COLO829 (cell line): ENCODE measurements at places on chromosomes 1 and 21.

DNA sequence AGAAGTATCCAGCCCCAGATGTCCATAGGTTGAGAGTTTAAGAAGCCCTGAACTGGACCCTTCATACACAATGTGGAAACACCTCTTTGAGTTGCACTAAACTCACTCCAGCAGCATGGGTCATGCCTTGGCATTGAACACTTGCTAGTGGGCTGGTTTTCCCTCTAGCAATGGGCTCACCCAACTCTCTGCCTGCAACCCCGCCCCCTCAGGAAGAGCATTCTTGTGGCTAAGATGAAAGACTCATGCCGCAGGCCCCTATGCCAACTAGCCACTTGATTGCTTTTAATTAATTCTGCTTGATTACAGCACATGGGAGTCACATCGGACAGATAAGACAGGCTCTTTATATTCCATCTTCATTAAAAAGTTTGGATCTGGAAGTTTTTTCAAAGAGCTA lies 136.5 kb upstream of the GJB5 start:
- no peak for DNase-seq

- no peak for DNase-seq
Measured at GRCh38 chr1:83805921-83806320, 193.0 kb downstream of the TTLL7 start.

GRCh38 chr1:166947398-166948043 lies 27.8 kb downstream of the ILDR2 start:
- peak; percentile 57 for DNase-seq

DNA sequence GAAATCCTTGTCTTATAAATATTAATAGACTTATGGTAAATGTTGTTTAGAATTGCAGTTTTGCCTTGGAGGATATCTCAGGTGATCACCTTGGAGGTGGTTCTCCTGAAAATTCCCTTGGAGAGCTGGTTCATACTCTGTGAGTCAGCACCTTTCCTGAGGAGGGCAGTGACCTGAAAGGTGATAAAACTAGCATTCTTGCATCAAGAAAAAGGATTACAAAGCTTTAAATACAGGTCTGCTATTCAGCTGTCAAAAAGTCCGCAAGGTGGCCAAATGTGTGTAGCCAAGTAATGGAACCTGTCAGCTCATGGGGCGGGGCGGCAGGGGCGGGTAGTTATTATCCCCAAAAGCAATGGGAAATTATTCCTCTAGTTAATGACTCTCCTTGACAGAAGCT lies 52.8 kb upstream of the EDARADD start:
- DNase-seq, result no peak

- DNase-seq, result no peak
Measured at GRCh38 chr1:197841883-197842553, 60.4 kb upstream of the C1orf53 start.

GRCh38 chr1:237279629-237280028 lies 237.6 kb downstream of the RYR2 start:
- DNase-seq, result no peak

GRCh38 chr1:154987326-154987725 lies 4.2 kb downstream of the FLAD1 start:
- no peak for DNase-seq

DNA sequence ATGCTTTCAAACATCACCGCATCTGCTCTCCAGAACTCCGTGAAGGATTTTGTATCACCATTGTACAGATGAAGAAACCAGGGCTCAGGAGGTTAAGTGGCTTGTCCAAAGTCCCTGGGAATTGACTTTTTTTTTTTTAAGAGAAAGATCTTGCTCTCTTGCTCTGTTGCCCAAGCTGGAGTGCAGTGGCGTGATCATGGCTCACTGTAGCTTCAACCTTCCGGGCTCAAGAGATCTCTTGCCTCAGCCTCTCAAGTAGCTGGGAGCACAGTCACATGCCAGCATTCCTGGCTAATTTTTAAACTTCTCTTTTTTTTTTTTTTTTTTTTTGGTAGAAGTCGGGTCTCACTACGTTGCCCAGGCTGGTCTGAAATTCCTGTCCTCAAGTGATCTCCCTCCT lies 6.9 kb upstream of the TAS1R2 start:
- DNase-seq, result no peak
